WTC11 (cell line): ENCODE measurements at places on chromosomes 7 and 10. TPM values are rescaled to one million over a fixed set of nuclear protein-coding genes. Genes with fewer than 3 reads are reported as not detected.

Gene CTAGE8
- total RNA-seq, result 5.6 to 8.4 TPM (median 7.9 TPM) in 3 replicates

Gene ADAP1
- 4.3 to 7.2 TPM (median 4.5 TPM) in 3 replicates for total RNA-seq

- no peak for DNase-seq
These were observed 1.7 kb downstream of the NPTX2 start for GRCh38 chr7:98618786-98619185.

GRCh38 chr7:99473315-99473596, 566 bp downstream of the ZNF789 start:
- DNase-seq, result no peak

- no peak for DNase-seq
These were observed 39.5 kb downstream of the KLF6 start for GRCh38 chr10:3745521-3745920.

DNA sequence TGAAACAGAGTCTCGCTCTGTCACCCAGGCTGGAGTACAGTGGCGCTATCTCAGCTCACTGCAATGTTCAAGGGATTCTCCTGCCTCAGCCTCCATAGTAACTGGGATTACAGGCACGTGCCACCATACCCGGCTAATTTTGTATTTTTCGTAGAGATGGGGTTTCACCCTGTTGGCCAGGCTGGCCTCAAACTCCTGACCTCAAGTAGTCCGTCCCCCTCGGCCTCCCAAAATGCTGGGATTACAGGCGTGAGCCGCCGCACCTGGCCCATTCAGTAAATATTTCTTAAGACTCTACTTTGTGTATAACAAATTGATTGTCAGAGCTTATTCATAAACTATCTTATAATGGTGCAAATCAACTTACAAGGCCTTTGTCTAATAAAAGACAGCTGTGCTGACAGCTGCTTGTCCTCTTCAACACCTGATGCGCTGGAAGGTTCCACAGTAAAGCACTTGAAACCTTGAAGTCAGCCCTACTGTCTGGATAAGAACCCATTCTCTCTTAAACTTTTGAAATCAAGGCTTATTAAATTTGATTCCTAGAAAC, 14.7 kb downstream of the ECHDC3 start:
- DNase-seq, result no peak

GRCh38 chr7:142615508-142615907, 133.8 kb upstream of the PRSS1 start:
- DNase-seq, result no peak

GRCh38 chr7:118771672-118772071, 547.2 kb downstream of the ANKRD7 start:
- DNase-seq, result no peak
